ENCODE measurements at places on chromosomes 5 and 9.

DNA sequence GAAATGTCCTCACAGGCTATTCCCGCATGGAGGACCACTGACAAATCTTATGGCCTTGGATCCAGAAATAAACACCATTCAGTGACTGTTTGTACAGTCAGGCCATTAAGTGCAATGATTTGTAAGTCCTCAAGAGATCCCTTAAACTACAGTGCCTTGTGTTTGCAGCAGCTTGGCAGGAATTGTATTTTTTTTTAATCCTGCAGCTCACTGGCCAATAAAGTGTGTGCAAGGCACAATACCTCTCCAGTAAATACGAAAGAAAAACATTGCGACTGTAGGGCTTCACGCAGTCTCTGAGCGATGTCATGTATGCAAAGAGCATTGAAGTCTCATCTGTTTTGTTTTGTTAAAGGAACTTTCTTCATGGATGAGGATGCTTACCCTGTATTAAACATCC lies 74.2 kb upstream of the TUSC1 start:
- no peak for DNase-seq

DNA sequence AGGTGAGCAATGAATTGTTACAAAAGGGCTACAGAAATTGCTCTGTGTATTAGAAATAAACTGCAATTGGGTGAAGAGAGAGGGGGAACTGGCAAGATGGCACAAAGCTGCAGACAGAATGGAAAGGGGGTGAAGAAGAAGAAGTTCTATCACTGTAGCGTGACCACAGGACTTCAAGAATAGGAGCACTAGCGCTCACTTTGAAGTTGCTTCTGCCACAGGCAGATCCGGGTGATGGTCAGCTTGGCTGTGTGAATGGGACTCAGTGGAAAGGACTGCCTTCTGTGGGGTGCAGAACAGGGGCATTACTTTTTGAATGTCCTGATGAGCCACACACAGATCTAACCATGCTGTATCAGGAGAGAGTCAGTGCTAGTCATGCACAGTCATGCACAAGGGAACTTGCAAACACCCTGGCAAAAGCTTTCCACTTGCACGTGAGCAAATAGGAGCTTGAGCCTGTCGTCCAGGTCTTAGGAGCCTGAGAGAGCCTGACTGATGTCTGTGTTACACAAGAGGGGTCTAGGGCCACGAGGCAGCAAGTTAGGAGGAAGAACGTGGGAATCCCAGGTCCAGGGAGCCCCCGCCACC lies 16.3 kb downstream of the IL5 start:
- no peak for DNase-seq

DNA sequence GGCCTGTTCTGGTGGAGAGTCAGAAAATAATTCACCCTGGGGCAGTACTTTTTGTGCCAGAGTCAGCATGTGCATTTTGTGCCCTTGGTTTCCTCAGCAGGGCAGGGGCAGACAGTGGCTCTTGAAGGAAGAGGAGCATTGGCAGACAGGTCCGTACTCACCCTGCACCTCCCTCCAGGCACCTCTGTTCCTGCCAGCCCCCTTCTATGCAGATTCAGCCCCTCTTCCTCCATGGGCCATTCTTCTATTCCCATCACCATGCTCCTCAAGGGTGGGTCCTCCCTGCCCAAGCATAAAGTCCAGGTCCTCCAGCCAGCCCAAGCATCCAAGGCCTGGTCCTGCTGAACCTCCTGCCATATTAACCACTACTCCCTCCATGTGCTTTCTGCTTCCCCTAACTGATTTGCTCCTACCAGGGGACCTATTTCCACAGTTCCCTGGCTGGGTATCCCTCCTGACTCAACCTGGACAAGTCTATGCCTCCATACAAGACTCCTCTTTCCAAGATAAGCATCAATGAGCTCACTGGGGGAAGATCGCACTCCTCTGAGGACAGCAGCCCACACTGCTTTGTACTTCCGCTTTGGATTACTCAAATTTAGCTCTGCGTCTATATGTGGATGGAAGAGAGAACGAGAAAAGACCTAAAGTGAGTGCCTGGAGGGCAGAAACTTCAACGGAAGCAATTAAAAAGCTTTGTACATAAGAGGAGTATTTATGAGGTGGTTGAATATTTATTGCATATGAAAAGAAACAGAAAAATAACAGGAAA lies 9.3 kb upstream of the ACSL6 start:
- no peak for DNase-seq

DNA sequence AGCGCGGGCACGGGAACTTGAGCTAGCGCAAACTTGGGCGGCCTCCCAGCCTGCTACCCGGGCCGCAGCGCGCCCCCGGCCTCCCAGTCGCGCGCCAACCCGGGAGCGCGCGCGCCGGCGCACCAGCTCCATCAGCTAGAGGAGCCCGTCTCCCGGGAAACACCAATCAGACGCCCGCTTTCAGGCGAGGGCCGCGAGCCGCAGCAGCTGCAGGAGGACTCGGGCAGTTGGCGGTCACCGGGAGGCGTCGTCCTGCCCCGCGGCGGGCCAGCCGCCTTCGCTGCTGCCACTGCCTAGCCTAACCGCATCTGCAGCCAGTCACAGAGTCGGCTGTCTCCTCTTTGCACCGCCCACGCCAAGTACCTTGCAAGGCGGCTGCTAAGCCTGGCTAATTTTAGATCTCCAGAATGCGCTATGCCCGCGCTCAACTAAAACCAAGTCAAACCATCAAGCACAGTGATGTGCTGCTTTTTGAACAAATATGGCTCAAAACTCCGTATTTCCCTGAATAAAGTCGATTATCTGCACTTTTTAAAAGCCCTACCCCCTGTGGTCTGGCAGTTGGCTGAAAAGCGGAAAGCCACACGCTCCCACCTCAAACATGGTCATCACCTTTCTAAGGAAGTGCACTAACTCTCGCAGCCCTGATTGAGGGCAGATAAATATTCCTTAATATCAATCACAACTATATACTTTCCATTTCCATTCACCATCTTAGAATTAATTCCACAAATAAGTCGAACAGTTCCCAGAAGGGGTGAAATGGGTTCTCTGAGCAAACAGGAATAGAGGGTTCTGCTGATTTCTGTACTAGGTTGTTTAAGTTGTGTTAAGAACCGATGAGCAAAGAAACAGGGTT lies 221.8 kb downstream of the MEF2C start:
- DNase-seq = peak; percentile 84

DNA sequence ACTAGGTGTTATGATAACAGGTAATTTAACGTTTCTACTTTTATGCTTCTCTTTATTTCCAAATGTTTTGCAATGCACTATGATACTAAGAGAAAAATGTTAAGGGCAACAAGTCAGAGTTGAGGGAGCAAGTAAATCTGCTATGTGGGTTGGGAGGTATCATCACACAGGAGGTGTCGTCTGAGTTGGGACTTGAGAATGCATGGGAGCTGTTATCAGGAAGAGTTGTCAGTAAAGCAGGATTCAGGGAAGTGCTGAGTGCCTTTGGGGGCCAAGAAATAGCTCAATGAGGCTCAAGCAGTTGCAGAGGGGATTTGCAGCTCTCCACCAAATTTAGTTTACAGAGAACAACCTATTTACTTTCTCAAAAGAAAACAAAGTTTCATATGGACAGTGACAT lies 108.0 kb downstream of the PPP2R2B start:
- DNase-seq = no peak

- no peak for DNase-seq
Measured at GRCh38 chr9:13213337-13213736, 66.2 kb downstream of the MPDZ start.

DNA sequence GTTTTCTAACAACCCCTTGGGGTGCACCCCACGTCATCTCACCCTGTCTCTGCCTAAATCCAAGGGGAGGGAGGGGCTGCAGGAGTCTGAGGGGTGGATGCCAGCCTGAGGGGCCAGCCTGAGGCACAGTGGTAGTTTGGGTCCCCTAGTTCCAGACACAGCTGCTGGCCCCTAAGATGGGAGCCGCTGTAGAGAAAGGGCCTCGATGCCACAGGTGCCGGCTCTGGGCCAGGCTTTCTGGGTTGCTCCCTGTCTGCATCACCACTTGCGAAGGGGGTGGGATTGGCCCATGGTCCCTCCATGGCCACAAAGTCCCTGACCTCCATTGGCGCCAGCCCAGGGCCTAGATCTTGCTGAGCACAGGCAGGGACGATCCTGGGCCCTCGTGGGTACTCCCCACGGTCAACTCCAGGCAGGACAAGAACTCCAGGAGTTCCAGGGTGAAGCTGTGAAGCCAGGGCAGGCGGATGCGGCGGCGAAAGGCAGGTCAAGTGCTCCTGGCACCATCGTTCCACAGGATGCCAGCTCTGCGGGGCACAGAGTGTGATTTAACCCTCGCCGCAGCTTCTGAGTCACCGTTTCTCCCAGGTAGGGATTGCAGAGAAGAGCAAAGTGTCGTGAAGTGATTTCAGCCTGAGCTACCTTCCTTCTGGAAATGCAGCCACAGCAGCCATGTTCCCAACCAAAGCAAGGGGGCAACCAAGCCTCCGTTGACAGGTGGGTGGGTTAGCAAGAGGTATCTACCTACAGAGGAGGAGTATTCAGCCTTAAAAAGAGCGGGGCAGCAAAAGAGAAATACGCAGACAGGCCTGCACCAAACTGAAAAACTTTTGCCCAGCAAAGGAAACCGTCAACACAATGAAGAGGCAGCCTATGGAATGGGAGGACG lies 41.6 kb upstream of the EXOC3 start:
- DNase-seq = no peak

GRCh38 chr5:134758176-134758503 lies 439 bp upstream of the DDX46 start:
- DNase-seq = no peak

GRCh38 chr5:52598968-52599367 lies 188.7 kb upstream of the ITGA1 start:
- DNase-seq = no peak

DNA sequence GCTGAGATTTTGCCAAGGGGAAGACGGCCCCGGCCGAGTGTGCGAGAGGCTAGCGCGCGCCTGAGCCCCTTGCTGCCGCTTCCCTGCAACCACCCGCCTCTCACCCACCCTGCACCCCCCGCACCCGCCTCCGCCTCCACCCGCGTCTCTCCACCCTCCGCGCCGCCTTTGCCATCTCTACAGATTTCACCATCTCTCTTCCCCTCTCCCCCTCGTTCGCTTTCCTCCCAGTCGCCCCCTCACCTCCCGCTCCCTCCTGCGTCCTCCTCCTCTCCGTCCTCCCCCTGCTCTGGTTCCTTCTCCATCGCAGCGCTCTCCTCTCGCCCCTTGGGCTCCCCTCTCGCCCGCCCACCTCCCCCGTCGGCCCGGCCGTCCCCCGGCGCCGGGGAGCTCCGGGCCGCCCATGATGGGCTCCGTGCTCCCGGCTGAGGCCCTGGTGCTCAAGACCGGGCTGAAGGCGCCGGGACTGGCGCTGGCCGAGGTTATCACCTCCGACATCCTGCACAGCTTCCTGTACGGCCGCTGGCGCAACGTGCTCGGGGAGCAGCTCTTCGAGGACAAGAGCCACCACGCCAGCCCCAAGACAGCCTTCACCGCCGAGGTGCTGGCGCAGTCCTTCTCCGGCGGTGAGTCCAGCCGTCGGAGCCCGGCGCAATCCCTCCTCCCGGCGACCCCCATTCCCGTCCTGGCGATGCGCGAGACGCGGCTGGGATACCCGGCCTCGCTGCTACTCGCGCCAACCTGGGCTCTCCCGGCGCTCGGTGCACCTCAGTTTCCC lies at the start of gene PRDM12:
Gene PRDM12 (plus strand): TSS at position 344 of the 778 bp plus-strand sequence. CDS start 60 bp downstream, at position 404.
- DNase-seq = no peak

DNA sequence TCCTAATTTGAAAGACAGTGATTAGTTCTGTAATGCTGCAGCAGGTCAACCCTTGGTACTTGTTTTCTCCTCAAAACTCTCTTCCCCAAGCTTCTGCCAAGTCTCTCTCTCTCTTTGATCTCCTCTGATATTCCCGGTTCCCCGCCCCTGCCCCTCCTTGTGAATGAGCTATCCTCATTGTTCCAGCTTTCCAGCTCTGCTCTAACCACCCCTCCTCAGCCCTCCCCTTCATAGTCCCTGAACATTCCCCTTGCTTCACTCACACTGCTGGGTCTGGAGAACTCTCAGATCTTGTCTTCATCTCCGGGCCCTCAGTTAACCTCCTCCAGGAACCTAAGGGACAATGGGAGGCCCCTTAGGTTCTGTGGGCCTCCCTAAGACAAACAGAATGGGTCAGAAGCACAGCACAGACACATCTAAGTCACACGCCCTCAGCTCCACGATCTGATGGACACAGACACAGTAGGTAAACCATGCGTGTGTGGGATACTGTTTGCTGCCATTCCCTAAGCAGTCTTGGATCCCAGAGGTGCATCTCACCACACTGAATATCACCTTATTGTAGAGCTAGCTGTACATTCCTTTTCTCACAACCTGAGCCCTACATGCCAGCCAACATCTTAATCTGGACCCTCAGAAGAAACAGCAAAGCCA lies 17.4 kb upstream of the LARP1 start:
- no peak for DNase-seq

DNA sequence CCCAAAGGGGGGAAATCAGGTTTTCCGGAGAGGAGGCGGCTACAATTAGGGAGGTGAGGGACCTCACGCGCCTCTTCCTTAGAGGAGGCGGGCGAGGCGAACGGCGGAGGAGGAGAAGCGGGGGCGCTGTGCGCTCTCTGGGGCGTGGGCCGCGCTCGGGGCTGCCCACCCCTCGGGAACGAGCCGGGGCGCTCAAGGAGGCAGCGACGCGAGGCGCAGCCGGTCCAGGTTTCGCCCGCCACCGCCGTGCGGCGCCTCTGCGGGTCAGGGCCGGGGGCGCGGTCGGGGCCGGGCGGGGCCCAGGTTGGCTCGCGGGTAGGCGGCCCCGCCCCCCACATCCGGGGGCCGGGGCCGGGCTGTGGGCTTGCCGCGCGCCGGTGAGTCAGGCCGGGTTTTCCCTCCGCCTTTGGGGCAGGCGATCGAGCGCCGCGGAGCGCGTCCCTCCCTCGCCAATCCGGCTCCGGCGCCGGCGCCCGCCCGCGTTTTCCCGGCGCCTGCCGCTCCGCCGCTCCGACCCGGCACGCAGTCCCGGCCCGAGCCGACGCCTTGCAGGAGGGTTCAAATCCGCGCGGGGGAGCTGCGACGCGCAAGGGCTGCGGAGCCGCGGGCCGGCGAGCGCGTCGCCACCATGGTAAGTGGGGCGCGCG lies at the start of gene N4BP3:
Gene N4BP3 (plus strand): TSS at position 392 of the 647 bp plus-strand sequence. CDS start 6,052 bp downstream, outside the sequence.
- DNase-seq = no peak

DNA sequence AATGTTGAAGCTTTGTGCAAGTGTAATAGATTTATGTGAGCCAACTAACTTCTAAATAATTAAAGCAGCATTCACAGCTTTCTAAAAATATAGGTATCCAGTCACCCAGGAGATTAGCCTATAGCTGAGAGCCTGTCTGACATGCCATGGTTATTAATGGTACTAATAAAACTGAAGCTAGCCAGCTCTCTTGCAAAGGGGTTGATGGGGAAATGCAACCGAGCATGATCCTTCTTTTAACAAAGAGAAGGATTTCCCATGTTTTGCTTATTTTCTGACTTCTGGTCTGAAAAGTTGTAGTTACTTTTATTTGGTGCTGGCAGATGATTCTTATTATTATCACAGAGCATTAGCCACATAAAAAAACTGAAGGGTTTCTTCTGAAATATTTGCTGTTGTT lies 488.7 kb upstream of the CYLC2 start:
- DNase-seq = no peak

DNA sequence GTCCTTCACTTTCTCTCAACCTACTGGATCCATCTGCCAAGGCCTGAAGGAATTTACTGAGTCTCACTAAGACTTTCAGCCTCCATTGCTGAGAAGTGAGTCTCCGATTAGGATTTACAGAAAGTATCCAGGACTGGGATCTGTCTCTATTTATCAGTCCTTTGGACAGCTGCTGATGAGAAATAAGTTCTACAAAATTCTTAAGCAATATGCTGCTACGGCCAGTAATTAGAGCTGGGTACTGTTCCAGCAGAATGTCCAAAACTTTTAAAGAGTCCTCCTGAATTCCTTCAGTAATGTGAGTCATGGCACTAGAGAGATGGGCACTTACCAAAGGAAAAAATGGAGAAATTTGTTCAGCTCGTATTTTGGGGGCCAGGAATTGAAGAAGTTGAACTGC lies 5.9 kb downstream of the TEX10 start:
- DNase-seq = no peak

- peak; percentile 97 for DNase-seq
Measured at GRCh38 chr5:139474890-139475791, 4.3 kb downstream of the SMIM33 start.

Data from NCI-H524 treated with DMSO at 0.1 percent for 48 hours (cell line).